ENCODE measurements at places on chromosomes 11 and 22.
A peak's percentile ranks its signal among the peaks of the same experiment; 100 is the strongest.

GRCh38 chr11:93396316-93396715, 65.8 kb downstream of the DEUP1 start:
- no peak overlapping the region for H3K27ac ChIP-seq
- H3K36me3 ChIP-seq = no peaks in the 10 kb centered on the region
- no peak overlapping the region for H3K4me3 ChIP-seq
- peak; percentile 35 for DNase-seq

GRCh38 chr11:45500451-45500850, 165.0 kb downstream of the CHST1 start:
- H3K27me3 ChIP-seq = no peaks in the 10 kb centered on the region
- no peaks in the 10 kb centered on the region for H3K4me1 ChIP-seq
- no peak overlapping the region for H3K27ac ChIP-seq
- peak; percentile 16 for DNase-seq
- H3K4me3 ChIP-seq = no peak overlapping the region

DNA sequence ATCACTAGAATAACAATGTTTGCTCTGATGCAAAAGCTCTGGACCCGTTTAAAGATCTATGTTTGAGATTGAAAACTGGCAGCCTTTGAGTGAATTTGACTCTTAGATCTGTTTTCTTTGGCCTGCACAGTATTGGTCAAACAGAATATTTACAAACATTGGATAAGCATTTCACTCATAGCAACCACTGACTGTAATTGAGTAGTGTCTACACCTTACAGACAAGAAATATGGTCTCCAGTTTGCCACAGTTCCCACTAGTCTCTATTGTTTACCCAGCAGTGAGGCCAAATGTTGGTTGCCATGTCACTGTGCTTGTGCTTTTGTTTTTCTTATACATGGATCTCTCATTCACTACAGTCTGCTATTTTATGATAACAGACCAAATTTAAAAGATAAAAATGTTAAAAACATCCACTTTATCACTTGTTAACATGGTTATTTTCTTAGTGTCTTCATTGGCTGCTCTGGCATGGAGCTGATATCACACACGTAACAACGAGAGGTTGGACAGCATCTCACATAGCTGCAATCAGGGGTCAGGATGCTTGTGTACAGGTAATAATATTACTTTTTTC, 12.2 kb downstream of the ANKRD42 start:
- peak; percentile 60 for DNase-seq
- no peaks in the 10 kb centered on the region for H3K27me3 ChIP-seq
- H3K36me3 ChIP-seq = no peaks in the 10 kb centered on the region

- DNase-seq = peak; percentile 40
- H3K4me1 ChIP-seq = no peaks in the 10 kb centered on the region
- no peak overlapping the region for H3K4me3 ChIP-seq
- no peaks in the 10 kb centered on the region for H3K27me3 ChIP-seq
Observed at GRCh38 chr11:126595560-126595959, 240.1 kb downstream of the ST3GAL4 start.

- H3K36me3 ChIP-seq = peaks cover 4% of the 10 kb centered on the region
- no peaks in the 10 kb centered on the region for H3K4me1 ChIP-seq
- no peaks in the 10 kb centered on the region for H3K27me3 ChIP-seq
- no peak for DNase-seq
- no peak overlapping the region for H3K4me3 ChIP-seq
Observed at GRCh38 chr11:72425053-72425980, 9.0 kb downstream of the CLPB start.

DNA sequence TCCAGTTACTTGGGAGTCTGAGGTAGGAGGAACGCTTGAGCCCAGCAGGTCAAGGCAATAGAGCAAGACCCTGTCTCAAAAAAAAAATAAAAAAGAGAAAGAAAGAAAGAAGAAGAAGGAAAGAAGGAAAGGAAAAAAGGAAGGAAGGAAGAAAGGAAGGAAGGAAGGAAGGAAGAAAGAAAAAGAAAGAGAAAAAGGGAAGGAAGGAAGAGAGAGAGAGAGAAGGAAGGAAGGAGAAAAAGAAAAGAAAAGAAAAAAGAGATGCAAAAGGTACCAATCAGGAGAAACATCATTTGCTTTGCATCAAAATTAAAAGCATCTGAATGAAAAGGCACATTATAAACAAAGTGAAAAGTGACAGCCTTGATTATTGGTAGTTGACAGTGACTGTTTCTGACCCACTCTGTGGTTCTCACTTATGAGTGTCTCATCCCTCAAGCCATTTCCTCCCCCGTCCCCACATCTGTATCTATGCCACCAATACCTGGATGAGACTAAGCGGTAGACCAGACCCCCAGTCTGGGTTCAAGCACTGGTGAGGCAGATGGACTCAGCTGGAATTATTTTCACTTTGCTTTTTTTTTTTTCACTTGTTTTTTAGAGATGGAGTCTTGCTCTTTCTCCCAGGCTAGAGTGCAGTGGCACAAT, 33.0 kb upstream of the XBP1 start:
- no peaks in the 10 kb centered on the region for H3K4me1 ChIP-seq
- H3K4me3 ChIP-seq = no peak overlapping the region
- no peak overlapping the region for H3K27ac ChIP-seq
- no peaks in the 10 kb centered on the region for H3K27me3 ChIP-seq
- DNase-seq = no peak

DNA sequence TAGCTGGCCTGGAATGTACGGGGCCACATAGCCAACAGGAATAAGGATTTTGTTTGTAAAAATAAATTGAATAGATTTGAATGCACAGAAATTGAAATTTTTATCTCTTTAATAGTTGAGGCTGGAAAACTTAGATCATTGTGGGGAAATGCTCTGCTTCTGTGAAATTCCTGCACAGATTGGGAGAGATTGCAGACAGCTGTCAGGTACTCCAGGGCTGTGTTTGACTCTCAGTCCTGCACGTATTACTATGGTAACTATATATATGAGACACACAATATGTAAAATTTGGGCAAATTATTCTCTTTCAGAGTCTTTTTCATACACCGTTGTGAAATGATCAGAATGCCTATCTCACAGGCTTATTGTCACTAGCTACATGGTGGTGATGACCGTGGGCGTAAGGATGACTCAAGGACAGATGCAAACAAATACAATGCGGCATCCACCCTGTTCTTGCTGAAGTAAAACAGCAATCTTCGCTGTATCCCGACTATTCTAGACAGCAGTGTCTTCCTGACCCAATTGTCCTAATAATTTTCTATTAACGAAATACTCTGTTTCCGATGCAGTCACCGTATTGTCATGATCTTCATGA, 79.4 kb downstream of the ZC3H12C start:
- H3K4me1 ChIP-seq = no peaks in the 10 kb centered on the region
- no peak overlapping the region for H3K4me3 ChIP-seq
- H3K27ac ChIP-seq = no peak overlapping the region
- no peaks in the 10 kb centered on the region for H3K27me3 ChIP-seq
- DNase-seq = no peak

- no peaks in the 10 kb centered on the region for H3K36me3 ChIP-seq
- peak; percentile 64 for DNase-seq
- no peaks in the 10 kb centered on the region for H3K4me1 ChIP-seq
- H3K4me3 ChIP-seq = no peak overlapping the region
Observed at GRCh38 chr11:128484172-128484571, 103.2 kb downstream of the ETS1 start.

- H3K4me1 ChIP-seq = no peaks in the 10 kb centered on the region
- no peak overlapping the region for H3K4me3 ChIP-seq
- no peaks in the 10 kb centered on the region for H3K36me3 ChIP-seq
- H3K27me3 ChIP-seq = no peaks in the 10 kb centered on the region
Observed at GRCh38 chr11:24253237-24253760, 243.6 kb upstream of the LUZP2 start.

- H3K36me3 ChIP-seq = no peaks in the 10 kb centered on the region
- DNase-seq = no peak
- no peaks in the 10 kb centered on the region for H3K27me3 ChIP-seq
- H3K4me3 ChIP-seq = no peak overlapping the region
- no peaks in the 10 kb centered on the region for H3K4me1 ChIP-seq
- no peak overlapping the region for H3K27ac ChIP-seq
Observed at GRCh38 chr11:75510004-75510722, 15.6 kb downstream of the GDPD5 start.

GRCh38 chr11:130180491-130180890, 20.9 kb downstream of the ST14 start:
- no peak overlapping the region for H3K27ac ChIP-seq
- H3K27me3 ChIP-seq = no peaks in the 10 kb centered on the region
- no peaks in the 10 kb centered on the region for H3K36me3 ChIP-seq
- H3K4me3 ChIP-seq = no peak overlapping the region
- H3K4me1 ChIP-seq = no peaks in the 10 kb centered on the region

- DNase-seq = peak; percentile 42
- H3K4me1 ChIP-seq = no peaks in the 10 kb centered on the region
- H3K36me3 ChIP-seq = no peaks in the 10 kb centered on the region
- H3K27ac ChIP-seq = no peak overlapping the region
- no peak overlapping the region for H3K4me3 ChIP-seq
Observed at GRCh38 chr22:29916007-29916544, 33.1 kb downstream of the MTMR3 start.

DNA sequence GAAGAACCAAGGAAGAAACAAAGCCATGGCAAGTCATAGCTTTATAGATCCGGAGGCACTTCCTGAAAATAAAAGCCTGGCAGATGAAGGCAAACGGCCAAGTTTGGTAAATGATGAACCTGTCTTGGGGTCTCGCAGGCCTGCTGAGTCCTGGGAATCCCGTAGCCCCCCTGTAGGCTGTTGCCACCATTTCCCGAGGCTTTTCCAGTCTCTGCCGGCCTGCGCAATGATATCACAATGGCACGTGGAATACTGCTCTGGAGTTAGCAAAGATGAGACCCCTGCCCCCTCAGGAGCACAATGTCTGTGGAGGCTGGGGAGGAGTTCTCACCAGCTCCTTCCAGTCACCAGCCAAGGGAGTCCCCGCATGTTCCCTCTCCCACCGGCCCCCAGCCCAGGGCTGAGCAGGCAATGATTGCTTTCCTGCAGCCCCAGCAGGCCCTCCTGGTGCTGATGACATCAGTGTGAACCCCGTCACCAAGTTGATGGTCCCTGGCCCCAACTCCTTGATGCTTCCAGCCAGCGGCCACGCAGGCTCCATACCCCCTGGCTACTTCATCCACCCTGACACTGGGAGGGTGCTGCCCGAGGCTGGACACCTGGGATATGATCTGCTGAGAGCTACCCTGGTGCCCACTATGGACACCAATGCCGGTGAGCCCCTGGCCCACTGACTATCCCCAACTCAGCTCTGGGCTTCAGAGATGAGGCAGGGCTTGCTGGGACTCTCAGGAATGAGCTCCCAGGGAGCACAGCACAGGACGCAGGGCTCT, 55.9 kb downstream of the BTG4 start:
- H3K27me3 ChIP-seq = no peaks in the 10 kb centered on the region
- no peak overlapping the region for H3K4me3 ChIP-seq
- DNase-seq = no peak
- H3K36me3 ChIP-seq = no peaks in the 10 kb centered on the region

DNA sequence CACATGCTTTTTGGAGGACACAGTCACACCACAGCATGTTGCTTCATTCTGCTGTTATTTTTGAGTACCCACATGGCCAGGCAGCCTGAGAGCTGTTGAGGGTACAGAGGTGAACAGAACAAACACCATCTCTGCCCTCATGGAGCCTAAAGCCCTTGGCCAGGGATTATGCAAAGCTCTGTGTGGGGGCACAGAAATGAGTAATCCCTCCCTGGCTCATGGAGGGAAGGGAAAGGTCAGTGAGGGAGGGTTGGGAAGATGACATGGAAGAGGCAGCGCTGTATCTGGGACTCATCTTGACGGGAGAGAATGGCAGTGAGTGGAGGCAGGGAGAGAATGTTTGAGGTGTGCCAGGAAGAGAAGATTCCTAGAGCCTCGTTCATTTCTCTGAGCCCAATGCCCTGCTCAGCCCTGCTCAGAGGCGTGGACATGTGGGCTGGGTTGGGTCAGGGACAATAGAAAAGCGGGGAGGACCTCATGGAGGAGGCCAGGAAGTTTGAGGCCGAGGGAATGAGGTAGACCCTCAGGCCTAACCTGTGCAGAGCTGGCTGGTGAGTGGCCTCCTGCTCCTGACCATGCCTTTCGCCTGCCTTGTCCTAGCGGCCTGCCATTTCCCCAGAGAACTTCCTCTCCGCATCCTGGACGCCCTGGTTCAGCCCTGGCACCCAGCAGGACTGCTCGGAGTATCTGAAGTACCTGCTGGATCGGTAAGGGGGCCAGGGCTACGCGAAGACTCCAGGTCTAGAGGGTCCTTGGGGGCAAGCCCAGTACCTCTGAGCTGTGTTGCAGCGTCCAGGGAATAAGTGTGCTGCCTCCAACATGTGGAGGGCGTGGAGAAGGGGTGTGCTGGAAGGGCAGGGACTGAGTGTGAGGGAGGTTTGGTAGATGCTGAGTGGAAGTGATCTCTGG, 19.8 kb downstream of the USP35 start:
- no peak overlapping the region for H3K4me3 ChIP-seq
- H3K27me3 ChIP-seq = no peaks in the 10 kb centered on the region
- DNase-seq = no peak
- H3K4me1 ChIP-seq = peaks cover 1% of the 10 kb centered on the region
- no peaks in the 10 kb centered on the region for H3K36me3 ChIP-seq

GRCh38 chr11:27718346-27718862, 18.1 kb upstream of the BDNF start:
- peak overlapping the region; percentile 94 for H3K27ac ChIP-seq
- H3K36me3 ChIP-seq = no peaks in the 10 kb centered on the region
- peak; percentile 95 for DNase-seq
- peaks cover 13% of the 10 kb centered on the region for H3K27me3 ChIP-seq
- peak overlapping the region; percentile 58 for H3K4me3 ChIP-seq
- H3K4me1 ChIP-seq = peaks cover 3% of the 10 kb centered on the region

DNA sequence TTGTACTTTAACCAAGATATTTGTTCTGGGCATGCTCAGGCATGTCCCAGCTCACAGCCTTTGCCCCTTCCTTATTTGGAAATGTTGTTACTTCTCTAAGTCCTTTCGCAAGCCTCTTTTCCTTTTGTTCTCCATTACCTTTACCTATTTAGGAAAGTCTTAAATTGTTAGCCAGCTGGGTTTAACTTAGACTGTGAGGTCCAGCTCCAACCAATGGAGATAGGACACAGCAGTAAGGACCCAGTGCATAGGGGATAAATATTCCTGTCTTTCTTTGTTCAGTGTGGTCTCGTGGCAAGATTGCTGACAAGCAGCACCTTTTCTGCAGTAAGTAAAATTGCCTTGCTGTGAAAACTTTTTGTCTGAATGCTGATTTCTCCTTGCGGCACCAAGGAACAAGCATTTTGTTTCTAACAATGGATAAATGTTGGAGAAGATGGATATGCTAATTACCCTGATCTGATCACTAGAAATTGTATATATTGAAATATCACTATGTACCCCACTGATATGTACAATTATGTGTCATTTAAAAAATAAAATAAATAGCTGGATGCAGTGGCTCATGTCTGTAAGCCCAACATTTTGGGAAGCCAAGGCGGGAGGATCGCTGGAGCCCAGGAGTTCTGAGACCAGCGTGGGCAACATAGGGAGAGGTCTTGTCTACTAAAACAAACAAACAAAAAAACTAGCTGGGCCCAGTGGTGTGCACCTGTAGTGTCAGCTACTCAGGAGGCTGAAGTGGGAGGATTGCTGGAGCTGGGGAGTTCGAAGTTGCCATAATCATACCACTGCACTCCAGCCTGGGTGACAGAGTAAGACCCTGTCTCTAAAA, 31.9 kb upstream of the FTH1 start:
- no peaks in the 10 kb centered on the region for H3K36me3 ChIP-seq
- no peaks in the 10 kb centered on the region for H3K4me1 ChIP-seq
- H3K4me3 ChIP-seq = no peak overlapping the region
